Stimulated activated CD4-positive, alpha-beta T cell treated with anti-CD3 and anti-CD28 coated beads, Interleukin-2, amount 100 ng/mL, for 4 hours (primary cell): ENCODE measurements at places on chromosomes 13 and 19.

DNA sequence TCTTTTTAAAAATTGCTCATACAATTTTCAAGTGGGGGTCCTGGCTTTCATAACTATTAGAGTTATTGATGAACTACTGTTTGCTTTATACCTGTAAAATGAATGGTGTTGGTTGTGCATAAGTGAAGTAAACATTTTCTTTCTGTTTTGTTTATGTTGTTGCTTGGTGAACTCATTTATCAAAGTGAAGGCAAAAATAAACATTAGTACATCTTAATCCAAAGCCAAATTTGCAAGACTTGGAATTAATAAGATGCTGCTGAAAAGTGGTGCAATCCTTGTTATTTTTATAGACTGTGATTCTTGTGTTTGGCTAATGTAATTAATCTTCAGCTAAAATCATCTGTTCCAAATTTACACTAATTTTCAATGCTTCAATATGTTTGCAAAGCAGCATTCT is 24.4 kb upstream of the DCT start:
- no peak for DNase-seq

DNA sequence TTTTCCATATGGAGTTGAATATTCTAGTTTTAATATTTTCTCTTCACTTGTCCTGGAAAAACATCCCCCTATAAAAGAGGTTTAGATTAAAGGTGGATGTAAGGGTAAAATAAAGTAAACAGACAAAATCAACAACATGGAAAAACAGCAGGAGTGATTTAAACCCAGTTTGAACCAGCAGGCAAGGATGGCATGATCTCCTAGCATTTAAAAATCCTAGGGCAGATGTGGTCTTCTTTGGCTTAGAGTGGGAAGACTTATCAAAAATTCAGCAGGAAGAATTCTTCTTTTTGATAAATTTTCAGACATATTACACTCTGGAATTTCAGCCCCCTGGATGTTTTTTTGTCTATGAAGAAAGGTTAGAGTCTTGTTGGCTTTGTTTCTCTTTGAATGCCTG is 36.5 kb downstream of the CLEC17A start:
- DNase-seq, result no peak

GRCh38 chr19:55695511-55696290 is 20.7 kb downstream of the EPN1 start:
- no peak for DNase-seq

- no peak for DNase-seq
Observed at GRCh38 chr13:66128201-66128600, 1101.9 kb downstream of the PCDH9 start.

- DNase-seq, result no peak
Observed at GRCh38 chr19:53328967-53329366, 4.6 kb upstream of the ZNF845 start.
